ENCODE measurements at places on chromosomes 2 and 18. TPM values are rescaled to one million over a fixed set of nuclear protein-coding genes. Genes with fewer than 3 reads are reported as not detected.

DNA sequence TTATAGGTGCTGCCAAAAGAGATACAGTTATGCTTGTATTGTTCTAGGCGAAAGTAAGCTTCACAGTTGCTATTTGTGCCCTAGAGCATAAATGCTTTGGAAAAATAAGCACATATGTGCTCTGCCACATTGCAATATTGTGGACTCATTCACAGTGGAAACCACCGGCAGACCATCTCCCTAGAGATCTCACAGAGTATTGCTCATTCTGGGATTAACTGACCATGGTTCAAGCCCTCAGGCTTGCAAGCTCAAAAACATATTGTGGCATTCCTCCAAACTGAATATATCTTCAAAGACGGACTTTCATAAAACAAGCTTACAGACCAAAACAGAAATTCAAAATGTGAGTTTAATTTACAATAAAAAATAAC lies 158.2 kb upstream of the CCDC150 start:
- H3K4me1 ChIP-seq = no peaks in the 10 kb centered on the region
- H3K27ac ChIP-seq = no peak overlapping the region
- no peak for DNase-seq
- no peaks in the 10 kb centered on the region for H3K36me3 ChIP-seq
- no peak overlapping the region for H3K4me3 ChIP-seq

DNA sequence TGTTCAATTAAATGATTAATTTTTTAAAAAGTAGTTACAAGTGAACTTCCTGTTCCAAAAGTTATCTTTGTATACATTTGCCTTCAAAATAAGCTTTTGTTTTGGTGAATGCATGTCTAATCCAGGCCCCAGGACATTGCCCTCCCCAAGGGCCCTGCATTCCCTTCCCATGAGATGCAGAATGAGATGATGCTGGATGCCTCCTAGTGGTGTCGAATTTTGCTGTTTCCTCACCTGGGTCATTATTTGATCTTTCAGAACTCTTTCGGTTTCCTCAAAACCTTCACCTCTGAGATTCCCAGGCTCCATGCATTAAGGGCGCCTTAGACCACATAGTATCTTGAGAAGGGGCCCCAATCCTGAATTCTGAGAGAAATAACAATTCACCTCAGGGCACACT lies 728.8 kb downstream of the CNTNAP5 start:
- H3K4me3 ChIP-seq = no peak overlapping the region
- H3K36me3 ChIP-seq = no peaks in the 10 kb centered on the region
- no peaks in the 10 kb centered on the region for H3K27me3 ChIP-seq
- H3K4me1 ChIP-seq = no peaks in the 10 kb centered on the region
- DNase-seq = no peak

GRCh38 chr18:74611765-74612164 lies 14.1 kb downstream of the ZNF407 start:
- no peak overlapping the region for H3K27ac ChIP-seq
- H3K36me3 ChIP-seq = no peaks in the 10 kb centered on the region
- H3K27me3 ChIP-seq = no peaks in the 10 kb centered on the region
- H3K4me1 ChIP-seq = no peaks in the 10 kb centered on the region
- H3K4me3 ChIP-seq = no peak overlapping the region

- peaks cover 17% of the 10 kb centered on the region for H3K36me3 ChIP-seq
- DNase-seq = no peak
- H3K27ac ChIP-seq = no peak overlapping the region
- no peaks in the 10 kb centered on the region for H3K27me3 ChIP-seq
- H3K4me1 ChIP-seq = no peaks in the 10 kb centered on the region
Observed at GRCh38 chr18:79730804-79731203, 51.2 kb downstream of the CTDP1 start.

ITSN2 gene
- 42.8 TPM for total RNA-seq
